Inflammatory macrophage treated with lipopolysaccharide for 4 hours (primary cell): ENCODE measurements at places on chromosomes 2 and 18.

DNA sequence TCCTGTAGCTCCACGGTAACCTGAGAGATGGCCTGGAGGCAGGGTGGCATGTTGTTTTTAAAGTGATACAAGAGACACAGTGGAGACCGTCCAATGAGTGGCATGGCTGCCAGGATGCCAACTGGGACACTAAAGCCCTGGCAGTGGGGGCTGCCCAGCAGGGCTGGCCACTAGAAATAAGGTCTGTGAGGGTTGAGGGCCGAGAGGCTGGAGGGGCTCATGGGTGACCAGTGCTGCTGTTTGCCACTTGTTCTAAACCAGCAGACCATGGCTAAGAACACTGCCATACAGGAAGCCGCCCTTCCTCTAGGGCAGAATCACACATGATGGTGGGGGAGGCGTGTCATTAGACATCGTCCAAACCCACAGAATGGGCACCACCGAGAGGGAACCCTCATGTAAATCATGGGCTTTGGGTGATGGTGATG is 71.9 kb downstream of the ALPK2 start:
- DNase-seq: no peak

DNA sequence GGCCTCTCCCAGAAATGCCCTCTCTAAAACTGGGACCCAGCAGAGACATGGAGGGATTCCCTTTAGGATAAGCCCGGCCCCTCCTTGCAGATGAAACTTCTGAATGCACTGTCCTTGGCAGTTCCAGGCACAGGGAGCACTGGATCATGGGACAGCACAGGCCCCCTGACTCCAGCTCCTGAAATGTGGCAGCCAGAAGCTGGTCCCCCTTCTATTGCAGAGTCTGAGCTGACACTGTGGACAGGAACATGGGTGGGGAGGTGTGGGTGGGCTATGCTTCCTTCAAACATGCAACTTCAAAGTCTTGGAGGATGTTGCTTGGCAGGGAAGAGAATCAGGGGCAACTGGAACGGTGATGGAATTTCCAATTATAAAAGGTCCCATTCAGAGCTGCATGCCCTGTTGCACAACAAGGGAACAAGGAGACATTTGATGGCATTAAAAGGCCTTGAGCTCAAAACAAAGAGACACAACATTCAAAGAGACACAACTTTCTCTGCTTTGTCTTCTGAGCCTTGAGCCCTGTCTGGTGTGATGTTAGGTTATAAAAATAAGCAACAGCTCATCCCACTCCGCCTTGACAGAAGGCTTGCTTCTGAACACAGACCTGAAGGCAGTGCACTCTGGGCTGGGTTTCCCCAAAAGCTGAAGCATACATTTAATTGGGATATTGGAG is 239.0 kb downstream of the OSR1 start:
- DNase-seq: no peak

- peak; percentile 26 for DNase-seq
Observed at GRCh38 chr2:151637271-151637781, 97.0 kb downstream of the NEB start.

GRCh38 chr2:43006834-43007543 is 214.6 kb upstream of the HAAO start:
- no peak for DNase-seq

GRCh38 chr2:6443061-6443823 is 422.5 kb downstream of the CMPK2 start:
- no peak for DNase-seq

GRCh38 chr18:56060967-56061541 is 473.1 kb upstream of the TCF4 start:
- DNase-seq: no peak

DNA sequence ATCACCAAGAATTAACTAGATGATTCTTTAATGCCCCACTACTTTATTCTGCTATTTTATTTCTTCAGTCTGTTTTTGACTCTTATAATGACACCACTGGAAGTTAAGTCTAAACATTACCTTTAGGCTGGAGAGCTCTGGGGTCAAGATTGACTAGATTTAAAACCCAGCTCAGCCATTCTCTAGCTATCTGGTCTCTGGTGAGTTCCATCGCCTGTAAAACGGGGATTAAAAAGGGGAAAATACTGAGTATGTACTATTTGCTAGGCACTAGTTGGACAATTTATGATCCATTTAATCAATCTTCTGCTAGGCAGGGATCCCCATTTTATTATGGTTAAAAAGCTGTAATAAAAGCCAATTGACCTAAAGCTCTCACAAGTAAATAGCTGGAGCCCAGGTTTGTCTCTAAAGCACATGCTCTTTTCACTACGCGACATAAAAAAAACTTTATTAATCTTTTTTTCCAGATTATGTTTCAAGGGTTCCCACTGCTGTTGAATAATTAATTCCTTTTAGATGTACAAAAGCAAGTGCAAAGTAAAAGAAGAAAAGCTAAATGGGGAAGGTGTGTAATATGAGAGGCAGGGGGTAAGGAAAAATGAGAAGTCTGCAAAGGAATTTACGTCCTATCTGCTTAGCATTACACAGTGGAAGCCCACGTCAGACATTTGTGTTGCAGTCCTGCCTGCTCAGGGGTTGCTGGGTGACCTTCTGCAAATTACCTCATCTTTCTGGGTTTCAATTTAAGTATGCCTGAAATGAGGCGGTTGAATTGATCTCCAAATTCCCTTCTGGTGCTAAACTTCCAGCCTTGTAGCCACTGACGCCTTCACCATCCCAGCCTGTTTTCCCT is 918 bp upstream of the NABP1 start:
- DNase-seq: peak; percentile 95

- no peak for DNase-seq
Observed at GRCh38 chr2:9771481-9772017, 71.7 kb upstream of the TAF1B start.

GRCh38 chr2:48504647-48505327 is 25.2 kb upstream of the STON1 start:
- DNase-seq: no peak

- no peak for DNase-seq
Observed at GRCh38 chr2:225932811-225933413, 533.4 kb downstream of the NYAP2 start.

DNA sequence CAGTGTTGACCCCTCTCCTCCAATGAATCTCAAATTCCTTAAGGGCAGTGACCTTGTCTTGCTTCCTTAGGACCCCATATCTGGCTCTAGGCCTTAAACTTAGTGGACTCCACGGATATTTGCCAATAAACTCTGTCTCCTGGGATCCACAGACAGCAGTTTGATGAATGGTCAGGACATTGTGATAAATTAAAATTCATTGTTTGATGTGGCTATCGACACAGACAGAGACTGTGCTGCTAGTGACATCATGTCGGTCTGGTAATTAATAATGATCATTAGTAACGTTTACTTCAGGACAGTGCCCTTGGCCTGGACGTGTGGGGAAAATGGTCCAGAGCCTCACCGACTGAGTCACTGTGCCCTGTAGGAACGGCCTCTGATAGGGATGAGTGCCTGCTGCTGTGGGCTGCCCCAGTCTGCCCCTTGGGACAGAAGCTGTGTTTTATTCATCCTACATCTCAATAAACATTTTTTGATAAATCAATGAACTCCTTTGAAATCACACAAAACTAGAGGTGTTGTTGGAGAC is 5.2 kb upstream of the SLC35F6 start:
- no peak for DNase-seq

DNA sequence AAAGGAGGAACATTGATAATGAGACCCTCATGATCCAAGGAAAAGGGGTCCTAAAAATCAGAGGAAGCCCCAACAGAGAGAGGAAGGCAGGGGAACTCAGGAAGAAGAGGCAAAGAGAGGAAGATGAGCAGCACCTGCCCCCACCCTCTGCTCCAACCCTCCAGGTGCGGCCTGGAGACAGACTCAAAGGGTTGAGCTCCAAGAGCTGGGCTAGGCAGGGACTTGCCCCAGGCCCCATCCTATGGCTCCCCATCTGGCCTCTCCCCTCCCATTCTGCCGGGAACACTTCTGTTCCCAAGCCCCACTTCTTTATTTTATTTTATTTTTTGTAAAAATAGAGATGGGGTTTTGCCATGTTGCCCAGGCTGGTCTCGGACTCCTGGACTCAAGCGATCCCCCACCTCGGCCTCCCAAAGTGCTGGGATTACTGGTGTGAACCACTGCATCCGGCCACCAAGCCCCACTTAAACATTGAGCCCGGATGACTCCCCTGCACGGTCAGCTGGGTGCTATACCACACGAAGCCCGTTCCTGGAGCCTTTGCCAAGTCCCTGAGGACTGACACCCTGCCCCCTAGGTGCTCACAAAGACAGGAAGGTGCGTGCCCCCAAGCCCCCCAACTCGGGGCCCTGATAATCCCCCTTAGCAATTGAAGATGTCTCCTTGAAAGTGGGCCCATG is 3.8 kb upstream of the GPR55 start:
- DNase-seq: no peak

- DNase-seq: no peak
Observed at GRCh38 chr2:14881651-14882327, 249.3 kb downstream of the LRATD1 start.

DNA sequence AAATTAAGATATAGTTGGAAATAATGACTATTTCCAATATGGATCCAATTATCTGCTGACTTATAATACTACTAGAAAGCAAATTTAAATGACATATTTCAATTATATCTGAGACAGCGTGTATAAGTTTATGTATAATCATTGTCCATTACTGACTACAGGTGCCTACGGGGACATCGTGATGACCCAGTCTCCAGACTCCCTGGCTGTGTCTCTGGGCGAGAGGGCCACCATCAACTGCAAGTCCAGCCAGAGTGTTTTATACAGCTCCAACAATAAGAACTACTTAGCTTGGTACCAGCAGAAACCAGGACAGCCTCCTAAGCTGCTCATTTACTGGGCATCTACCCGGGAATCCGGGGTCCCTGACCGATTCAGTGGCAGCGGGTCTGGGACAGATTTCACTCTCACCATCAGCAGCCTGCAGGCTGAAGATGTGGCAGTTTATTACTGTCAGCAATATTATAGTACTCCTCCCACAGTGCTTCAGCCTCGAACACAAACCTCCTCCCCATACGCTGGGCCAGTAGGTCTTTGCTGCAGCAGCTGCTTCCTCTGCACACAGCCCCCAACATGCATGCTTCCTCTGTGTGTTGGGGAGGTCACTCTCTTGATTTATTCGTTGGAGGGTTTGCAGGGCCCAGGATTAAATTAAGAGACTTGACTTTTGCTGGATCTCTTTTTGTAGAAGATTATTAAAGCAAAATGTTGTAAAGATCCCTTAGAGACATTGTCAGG is 194.4 kb downstream of the RPIA start:
- no peak for DNase-seq

DNA sequence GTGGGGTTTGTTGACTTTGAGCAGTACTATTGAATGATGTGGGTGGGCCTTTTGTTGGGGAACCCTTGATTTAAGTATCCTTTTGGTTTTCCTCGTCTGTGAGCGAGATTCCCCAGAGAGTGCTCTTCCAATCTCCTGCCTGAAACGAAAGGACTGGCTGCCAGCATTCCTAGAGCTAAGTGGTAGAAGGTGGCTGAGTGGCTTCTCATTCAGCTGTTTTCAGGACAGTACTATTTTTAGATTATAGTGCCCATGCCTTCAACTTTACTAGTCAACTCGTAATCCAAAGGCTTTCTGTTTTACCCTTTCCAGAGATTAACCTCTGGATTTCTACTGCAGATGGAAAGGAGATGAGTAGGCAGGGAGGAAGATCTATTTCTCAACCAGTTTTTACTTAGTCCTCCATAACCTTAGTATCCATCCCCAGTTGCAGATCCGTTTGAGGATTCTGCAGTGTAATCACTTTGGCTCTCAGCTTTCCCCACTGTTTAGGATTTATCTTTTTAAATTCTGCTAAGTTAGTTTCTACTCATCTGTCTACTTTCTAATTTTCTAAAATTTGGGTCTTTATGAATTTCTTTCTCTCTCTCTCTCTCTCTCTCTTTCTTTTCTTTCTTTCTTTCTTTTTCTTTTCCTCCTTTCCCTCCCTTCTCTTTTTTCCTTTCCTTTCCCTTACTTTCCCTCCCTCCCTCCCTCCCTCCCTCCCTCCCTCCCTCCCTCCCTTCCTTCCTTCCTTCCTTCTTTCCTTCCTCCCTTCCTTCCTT is 9.2 kb downstream of the SLC4A1AP start:
- DNase-seq: no peak

DNA sequence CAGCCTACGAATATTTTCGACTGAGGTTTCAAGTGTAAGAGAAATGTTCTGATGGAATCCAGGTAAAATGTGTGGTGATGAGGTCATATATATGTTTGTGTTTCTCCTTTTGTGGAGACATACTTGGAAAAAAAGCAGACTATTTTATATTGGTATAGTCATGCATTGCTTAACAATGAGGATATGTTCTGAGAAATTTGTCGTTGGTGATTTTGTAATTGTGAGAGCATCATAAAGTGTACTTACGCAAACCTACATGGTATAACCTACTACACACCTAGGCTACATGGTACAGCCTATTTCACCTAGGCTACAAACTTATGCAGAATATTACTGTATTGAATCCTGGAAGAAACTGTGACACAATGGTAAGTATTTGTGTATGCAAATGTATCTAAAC is 1849.9 kb upstream of the CELF4 start:
- DNase-seq: no peak

DNA sequence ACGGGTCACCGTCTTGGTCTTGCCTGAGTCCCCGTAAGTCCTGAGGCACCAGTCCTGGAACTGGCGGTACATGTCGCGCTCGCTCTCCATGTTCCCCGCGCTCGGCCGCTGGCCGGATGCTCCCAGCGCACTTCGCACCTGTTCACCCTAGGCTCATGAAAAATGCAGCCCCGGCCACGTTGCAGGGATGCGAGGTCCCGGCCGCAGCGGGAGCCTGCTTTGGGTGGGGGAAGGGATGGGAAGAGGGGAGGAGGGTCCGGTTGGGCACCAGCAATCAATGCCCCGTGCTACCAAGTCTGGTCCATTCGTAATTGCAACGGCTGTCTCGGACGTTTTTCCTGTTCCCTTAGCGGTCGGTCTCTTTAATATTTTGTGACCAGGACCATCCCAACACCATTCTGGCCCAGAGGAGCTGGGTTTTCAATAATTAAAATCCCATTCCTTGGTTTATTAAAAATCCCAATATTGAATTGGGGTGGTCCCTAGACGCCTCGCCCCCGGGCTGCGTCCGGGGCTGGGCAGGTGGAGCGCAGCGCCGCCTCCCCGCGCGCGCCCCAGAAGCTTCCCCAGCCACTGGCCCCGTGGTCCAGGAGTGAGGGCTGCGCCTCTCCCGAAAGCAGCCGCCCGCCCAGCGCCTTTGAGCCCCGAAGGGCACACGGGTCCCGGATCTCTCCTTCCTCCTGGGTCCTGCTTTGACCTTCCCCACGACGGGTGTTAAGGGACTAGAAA is 1.4 kb downstream of the NOL4 start:
- no peak for DNase-seq

GRCh38 chr18:79863161-79864005 is 65.6 kb downstream of the KCNG2 start:
- DNase-seq: no peak

- no peak for DNase-seq
Observed at GRCh38 chr2:221571551-221572218, 419 bp downstream of the EPHA4 start.

DNA sequence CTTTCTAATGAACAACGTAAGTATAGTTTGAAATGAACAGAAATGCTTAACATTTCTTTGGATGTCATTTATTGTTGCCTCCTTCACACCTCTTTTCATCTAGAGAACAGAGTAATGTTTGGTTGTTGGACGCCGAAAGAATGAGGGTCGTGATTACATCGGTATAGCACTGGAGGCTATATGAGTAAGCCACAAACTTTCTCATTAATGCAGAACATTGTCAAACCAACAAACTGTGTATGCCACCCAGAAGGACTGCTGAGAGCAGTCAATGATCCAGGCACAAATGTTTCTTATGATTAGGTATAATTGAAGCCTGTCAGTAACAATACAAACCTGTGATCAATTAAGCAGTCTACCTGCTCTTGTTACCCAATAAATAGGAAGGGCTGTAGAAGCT is 1494.7 kb upstream of the NXPH2 start:
- DNase-seq: no peak

GRCh38 chr18:42018831-42019230 is 63.8 kb downstream of the PIK3C3 start:
- DNase-seq: no peak
